NCI-H748 treated with DMSO at 0.1 percent for 48 hours (cell line): ENCODE measurements at places on chromosomes 6 and 20.
A peak's percentile ranks its signal among the peaks of the same experiment; 100 is the strongest.

DNA sequence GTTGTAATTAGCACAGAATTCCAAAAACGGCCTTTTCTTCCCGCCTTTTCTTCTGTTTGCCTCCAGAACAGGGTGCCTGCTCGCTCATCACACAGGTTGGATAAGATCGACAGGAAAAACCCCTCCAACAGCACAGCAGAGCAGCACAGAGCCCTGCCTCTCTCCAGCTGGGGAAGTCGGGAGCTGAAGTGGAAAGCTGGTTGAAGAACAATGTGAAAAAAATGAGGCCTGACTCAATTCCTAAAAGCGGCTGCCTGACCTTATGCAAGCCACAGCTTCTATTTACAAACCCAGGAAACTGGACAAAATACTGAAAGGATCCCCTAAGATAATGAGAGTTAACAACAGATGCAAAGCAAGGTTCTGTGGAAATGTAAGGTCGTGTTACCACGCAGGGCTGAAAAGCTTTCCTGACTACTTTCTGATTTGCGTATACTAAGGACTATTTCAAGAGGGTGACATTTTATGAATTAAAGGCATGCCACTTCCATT, 116.9 kb downstream of the TTLL2 start:
- no peak for DNase-seq

GRCh38 chr20:49671433-49671832, 42.2 kb downstream of the B4GALT5 start:
- no peak for DNase-seq

GRCh38 chr6:112691289-112691688, 344.2 kb downstream of the RFPL4B start:
- no peak for DNase-seq

DNA sequence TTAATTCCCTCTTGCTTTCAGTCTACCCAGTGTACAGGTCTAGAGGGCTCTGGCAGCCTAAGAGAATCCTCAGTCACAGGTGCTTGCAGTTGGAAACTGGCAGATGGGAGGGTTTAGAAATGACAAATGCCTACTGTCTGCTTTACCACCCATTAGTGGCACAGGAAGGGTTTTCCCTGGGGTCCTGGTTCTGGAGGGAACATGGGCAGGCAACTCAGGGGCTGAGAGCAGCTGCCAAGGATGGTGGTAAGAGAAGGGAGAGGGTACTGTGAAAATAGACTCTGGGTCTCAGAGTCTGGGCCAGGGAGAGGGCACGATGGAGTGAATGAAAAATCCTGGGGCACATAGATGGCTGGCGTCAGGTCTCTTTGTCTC, 103.5 kb downstream of the TCP11 start:
- DNase-seq, result no peak

GRCh38 chr6:145704143-145704781, 31.1 kb downstream of the EPM2A start:
- DNase-seq, result peak; percentile 25

- peak; percentile 82 for DNase-seq
Observed at GRCh38 chr6:42661540-42662153, 60.8 kb downstream of the PRPH2 start.

DNA sequence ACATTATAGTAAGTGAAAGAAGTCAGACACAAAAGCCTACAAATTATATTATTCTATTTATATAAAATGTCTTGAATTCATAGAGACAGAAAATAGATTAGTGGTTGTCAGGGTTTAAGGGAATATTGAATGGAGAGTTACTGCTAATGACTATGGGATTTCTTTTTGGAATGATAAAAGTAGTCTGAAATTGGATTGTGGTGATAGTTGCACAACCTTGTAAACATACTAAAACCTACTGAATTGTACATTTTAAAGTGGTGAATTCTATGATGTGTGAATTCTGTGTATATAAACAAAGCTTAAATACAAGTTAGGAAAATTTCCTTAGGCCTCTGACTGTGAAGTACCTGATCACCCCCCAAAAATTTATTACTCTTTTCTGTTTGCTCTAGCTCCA, 343.1 kb downstream of the TFAP2B start:
- DNase-seq, result no peak

DNA sequence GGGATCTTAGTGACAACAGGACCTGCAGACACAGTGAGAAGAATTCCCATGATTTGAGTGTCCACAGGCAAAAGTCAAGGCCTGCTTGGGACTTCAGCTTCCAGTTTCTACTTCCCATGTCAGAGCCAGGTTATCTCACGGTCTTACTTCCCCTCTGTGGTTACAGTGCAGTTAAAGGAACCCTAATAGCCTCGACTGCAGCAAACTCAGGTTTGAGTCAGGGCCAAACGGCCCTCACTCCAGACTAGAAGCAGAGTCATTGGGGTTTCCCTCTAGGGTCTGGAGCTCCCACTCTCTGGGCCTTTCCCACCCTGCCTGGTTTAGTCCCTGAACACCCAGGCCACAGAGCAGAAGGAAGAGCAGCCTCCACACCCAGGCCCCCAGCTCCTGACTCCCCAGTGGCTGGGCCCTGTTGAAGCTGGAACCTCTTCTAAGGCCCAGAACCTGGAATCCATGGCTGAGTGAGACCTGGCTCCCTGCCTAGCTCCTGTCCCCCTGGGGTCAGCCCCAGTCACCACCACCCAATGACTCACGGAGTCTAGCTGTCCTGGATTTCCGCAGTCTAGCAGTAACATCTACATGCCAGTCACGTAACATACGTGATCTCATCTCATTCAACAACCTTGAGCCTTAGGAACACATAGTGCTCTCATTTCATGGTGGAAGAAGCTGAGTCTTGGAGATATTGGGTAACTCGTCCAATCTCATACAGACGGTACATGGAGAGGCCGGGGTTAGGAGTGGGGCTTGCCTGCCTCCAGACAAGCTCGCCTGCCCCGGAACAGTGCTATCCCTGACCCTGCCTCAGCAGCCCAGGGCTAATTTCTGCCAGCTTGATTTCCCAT, 9.2 kb upstream of the GHRH start:
- DNase-seq, result no peak

- DNase-seq, result no peak
Observed at GRCh38 chr6:5007531-5007930, 3.7 kb upstream of the RPP40 start.

DNA sequence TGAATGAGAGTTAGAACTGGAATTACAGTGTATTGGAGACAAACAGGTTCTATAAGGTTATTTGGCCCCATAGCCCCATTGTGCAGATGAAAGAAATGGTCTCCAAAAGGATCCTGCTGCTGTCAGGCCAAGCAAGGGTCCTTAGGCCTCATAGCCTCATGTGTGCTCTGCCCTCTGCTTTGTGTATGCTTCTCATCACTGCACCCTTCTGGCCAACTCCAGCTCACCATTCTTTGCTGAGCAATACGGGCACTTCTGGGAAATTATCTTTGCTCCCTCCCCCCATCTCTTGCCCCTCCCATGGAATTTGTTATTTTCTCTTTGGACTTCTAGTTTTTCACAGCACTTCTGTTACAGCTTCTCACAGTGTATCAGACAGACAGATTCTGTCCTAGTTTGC, 298.8 kb downstream of the FOXA2 start:
- no peak for DNase-seq

DNA sequence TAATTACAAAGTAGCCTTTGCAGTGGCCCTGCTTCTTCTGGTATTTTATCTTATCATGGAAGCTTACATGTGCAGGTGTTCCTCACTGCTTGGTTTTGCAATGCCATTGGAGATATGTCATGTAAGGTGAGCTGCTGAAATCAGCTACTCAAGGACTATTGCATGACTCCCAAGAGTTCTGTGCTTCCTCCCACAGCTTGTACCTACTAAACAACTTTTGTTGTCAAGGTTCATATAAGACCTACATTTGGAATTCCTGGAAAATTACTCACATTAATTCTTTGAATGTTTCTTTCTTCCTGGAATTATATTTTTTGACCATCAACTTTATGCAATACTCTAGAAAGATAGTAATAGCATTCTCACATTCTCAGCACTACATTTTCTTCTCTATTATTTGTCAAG, 427.5 kb upstream of the HSF2 start:
- DNase-seq, result no peak

DNA sequence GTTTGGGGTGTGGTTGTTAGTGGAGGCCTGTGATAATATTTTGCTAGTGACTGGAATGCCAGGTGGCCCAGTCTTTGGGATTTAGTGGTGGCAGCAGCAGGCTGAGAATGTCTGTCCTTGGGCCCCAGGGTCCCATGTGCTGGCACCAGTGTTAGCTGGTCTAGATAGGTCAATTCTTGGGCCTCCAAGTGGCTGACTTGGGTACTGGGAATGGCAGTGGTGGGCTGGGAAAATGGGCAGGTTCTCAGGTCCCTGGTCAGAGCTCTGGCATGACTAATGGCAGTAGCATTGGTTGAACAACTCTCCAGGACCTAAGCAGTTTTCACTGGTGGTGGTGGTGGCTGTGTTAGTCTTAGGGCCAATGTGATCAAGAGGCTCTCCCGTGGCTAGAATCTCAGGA, 50.3 kb downstream of the OLIG3 start:
- no peak for DNase-seq

DNA sequence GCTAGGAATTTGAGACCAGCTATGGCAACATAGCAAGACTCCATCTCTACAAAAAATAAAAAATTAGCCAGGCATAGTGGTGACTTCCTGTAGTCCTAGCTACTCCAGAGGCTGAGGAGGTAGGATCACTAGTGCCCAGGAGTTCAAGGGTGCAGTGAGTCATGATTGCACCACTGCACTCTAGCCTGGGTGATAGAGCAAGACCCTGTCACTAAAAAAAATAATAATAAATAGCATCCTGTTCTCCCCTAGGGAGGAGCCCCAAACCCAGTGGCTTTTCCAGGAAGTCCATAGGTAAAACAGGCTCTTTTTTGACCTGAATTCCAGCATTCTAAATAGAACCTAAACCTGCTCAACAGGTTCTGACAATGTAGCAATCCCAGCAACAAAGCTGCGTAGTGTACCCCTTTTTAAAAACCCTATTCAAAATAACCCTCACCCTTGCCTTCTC, 192.0 kb downstream of the ALDH8A1 start:
- DNase-seq, result no peak

DNA sequence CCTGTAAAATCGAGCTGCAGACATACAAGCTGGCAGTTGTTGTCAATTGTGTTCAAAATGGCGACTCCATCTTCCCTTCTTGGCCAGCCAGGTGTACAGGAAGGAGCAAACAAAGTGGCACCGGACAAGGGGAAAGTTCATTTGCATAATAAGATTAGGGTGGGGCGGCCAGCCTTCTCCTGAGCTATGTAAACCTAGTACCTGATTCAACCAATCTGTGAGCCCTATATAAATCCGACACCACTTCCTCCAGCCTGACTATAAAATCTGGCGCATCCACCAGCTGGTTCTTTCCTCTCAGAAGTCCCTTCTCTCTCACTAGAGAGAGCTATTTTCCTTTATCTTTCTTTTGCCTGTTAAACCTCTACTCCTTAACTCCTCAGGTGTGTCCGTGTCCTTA, 8.1 kb upstream of the HBS1L start:
- no peak for DNase-seq

DNA sequence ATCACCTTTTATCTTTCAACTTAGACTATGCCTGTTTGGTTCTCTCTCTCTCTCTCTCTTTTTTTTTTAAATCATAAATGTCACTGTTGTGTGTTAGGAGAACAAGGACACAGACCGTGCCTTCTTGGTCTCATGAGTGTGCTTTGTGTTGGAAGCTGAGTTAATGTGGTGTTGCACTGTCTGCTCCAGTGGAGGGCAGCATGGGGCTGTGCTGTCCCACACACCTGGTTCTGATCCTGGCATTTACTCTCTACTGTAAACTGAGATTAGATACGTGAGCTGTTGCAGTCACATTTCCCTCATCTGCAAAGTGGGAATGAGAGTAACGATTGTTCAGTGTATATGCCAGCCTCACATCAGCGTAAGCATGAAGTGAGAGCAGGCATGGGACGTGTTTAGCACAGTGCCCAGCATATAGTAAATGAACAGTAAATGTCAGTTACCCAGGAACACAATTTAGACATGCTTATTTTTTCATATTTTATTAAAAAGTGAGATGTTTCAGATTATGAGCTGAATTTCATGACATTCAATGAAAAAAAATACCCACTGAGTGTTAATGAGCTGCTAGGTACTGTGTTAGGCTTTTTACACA, 161.1 kb downstream of the FARS2 start:
- DNase-seq, result peak; percentile 81

DNA sequence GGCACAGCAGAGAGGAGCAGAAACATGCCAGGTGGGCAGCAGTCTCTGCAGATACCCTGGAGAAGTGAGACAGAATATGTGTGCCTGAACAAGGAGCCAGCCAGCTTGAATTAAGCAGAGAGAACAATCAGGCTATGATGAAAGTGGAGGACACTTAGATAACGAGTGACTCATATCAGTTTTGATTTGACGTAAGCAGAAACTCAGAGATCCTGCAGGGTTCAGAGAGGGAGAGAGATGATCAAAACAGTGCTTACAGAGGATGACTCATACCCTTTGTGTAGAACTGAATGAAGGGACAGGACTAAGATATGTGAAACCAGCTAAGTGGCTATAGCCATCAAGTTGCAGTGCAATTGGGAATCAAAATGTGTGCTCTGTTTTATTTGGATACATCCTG, 300.7 kb downstream of the TENT5A start:
- DNase-seq, result peak; percentile 44

GRCh38 chr6:133890711-133891148, 1.8 kb downstream of the TCF21 start:
- DNase-seq, result no peak

DNA sequence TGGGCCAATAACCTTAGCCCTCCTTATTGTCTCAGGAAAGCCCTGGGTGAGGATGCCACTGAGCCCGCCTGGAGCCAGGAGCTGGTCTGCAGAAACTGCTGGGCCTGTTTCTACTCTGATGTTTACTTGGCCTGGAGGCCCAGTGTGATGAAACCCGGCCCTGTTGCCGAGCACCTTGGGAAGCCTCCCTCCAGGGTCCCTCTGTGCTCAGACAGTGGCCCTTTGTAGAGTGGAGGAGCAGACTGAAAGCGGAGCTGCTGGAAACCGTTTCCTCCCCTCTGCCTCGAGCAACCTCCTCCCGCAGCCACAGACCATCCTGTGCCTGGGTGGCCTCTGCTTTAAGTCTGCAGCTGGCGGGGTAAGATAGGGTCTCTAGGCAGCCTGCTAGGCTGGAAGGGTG, 84.1 kb upstream of the EPB41L1 start:
- DNase-seq, result no peak

DNA sequence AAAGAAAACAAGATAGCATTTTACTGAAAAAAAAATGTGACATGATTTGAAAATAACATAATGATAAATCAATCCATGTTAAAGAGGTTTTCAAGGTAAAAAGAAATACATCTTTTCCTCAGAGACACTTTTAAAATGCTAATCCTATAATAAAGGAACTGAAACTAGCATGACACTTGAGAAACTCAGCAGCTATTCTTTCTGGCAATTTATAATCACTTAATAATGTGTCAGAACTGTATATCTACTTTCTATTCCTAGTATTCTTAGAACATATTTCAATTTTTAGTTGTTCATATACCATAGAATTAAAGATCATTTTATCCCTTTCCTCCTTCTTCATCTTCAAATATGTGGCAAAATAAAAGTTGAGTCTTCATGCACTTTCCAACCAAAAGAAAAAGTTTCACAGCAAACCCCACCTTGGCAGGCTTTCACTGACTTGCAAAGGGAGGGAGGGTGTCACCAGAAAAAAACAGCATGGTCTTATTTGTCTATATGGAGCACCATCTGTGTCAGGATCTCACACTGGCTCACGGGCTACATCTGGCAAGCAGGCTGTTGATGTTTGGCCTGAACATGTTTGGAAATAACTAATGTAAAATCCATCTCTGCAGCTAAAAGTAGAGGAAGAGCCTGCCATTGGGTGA, 48.5 kb downstream of the FHL5 start:
- no peak for DNase-seq
